ENCODE measurements at places on chromosomes 5 and 9.

DNA sequence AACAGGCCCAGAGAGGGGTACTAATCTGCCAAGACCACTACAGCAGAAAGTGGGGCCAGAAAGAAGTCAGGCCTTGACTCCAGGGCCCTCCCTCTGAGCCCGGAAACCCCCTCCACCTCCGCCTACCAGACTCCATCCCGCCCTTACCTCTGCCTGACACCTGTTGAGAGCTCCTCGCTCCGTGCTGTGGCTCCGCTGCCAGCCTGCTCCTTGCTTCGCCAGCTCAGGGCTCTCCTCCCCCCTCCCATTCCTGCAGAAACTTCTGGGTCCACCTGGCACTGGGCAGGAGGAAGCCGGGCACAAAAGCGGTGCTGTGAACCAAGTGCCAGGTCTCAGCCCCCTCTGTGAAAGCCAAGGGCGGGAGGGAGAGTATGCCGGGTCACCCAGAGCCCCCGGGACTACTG is 6.4 kb upstream of the ST6GALNAC6 start:
- no peak for DNase-seq

- DNase-seq = no peak
These were observed 99.7 kb downstream of the PLCXD3 start for GRCh38 chr5:41410737-41411136.

DNA sequence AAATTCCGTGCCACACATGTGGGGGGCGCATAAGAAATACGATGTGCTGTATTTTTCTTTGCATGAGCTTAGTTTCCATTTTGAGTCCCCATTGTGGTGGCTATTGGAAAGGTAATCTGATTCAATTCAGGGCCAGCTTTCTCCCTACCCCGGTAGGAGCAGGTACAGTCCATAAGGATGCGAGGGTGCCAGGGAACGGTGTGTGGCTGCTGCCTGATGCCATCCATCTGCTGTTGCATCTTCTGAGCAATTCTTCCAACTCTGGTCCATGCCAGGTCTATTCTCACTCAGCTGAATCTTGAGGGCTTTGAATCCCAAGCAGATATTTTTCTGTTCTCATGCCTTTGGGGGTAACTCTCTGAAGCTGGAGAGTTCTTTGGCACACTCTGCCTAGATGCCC is 392.7 kb downstream of the AGTPBP1 start:
- DNase-seq = no peak

DNA sequence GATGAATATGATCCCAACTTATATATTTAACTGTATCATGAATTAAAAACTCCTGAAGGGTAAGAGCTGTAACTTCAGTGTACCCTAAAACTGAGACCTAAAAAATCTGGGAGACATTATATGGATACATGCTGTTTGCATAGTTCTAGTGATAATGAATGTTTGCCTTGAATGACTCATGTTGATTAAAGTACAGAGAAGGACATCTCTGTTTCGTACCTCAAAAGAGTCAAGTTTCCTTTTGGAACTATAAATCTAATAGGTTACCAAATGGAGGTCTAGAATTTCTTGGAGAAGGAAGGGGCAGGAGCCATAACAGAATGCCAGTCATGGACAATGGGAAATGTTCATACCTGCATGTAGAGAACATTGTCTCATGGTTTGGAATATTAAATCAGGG is 168.1 kb downstream of the SNCAIP start:
- no peak for DNase-seq

DNA sequence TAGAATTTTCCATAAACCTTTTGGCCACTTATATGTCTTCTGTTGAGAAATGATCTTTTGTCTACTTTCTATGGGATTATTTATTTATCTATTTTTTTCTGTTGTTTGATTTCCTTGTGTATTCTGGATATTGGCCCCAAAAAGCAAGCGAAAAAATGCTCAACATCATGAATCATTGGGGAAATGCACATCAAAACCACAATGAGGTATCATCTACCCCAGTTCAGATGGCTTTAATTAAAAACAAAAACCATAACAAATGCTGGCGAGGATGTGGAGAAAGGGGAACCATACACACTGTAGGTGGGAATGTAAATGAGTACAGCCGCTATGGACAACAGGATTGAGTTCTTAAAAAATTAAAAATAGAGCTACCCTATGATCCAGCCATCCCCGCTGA is 125.0 kb upstream of the LPCAT1 start:
- DNase-seq = no peak

DNA sequence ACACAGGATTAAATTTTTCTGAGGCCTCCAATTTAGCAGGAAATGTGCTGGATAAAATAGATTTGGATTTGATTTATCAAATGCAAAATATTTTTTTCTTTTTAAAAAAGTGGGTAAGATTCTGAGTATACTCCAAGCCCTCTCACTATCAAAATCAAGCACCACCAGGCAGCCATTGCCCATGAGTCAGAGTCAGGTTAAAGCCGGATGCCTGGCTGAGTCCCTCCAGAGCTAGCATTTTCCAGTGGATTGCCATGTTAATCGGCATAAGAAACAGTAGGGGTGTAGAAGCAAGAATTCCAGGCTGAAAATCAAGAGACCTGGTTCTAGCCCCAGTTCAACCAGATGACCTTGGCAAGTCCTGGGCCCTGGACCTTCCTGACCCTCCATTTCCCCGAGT is 85.3 kb downstream of the FAM114A2 start:
- DNase-seq = no peak

- DNase-seq = no peak
These were observed 717.3 kb upstream of the CHD1 start for GRCh38 chr5:99646011-99646647.

GRCh38 chr5:129096382-129096991 is 1.9 kb downstream of the ISOC1 start:
- no peak for DNase-seq

DNA sequence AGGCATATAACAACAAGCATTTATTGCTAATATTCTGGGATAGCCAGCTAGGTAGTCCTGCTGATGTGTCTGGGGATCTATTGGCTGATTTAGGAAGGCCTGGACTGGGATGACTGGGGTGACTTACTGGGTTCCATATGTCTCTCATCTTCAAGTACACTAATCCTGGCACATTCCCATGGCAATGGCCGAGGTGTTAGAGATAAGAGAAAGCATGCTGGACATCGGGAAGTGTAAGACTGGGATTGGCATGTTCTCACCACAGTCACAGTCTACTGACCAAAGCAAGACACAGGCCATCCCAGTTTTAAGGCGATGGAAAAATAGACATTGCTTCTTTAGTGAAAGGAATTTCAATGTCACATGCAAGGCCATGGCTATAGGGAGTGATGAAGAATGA is 29.7 kb downstream of the F2R start:
- DNase-seq = no peak

GRCh38 chr9:110255463-110256379 is 586 bp downstream of the TXN start:
- no peak for DNase-seq

DNA sequence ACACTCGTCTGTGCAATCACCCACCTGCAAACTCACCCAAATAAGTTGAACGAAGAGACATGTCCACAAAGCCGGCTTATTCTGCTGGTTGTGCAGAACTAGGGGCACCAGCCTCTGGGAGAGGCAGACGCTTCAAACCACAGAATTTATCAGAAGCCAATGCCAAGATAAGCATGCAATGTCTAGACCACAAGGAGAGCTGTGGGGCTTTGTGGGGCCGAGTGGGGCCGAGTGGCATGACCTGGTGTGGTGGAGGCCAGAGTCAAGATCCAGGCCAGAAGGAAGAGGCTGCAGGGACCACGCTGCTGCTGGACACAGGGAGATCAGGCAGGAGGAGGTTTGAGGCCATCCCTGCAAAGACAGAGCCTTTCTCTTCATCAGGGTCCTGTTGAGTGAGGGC is 259.0 kb downstream of the IRX2 start:
- DNase-seq = no peak

DNA sequence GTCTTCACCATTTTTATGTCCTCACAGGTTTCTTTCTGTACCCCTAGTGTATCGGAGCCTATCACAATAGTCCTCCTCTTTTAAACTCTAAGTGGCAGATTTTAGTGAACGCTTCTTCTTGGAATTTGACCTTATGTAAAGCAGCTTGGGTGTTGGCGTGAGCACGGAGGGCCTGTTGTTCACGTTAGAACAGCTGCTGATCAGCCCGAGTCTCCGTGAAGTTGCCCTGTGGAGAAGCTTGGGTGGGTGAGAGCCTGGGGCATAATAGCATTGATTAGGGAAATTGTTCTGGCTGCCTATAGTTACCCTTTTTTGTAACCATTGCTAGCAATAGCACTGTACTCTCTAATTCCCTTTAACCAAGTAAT is 167.0 kb upstream of the OTULINL start:
- DNase-seq = no peak

GRCh38 chr5:107553117-107553555 is 117.6 kb downstream of the EFNA5 start:
- DNase-seq = peak; percentile 58

DNA sequence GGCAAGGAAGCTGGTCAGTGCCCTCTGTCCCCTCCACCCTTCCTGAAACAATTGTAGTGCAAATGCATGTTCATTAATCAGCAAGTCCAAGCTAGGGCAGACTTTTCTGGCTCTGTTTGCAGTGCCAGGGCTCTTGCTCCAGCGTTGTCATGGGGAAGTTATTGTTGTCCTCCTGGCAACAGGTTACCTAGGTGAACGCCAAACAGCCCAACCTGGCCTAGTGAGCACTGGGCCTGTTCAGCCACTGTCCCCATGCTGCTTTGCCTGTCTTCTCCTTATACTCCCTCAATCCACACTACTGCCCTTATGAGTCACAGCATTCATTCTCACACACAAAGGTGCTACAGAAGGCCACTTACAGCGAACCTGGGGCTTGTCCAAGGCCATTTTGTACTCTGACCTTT is 34.5 kb upstream of the GLIS3 start:
- no peak for DNase-seq

DNA sequence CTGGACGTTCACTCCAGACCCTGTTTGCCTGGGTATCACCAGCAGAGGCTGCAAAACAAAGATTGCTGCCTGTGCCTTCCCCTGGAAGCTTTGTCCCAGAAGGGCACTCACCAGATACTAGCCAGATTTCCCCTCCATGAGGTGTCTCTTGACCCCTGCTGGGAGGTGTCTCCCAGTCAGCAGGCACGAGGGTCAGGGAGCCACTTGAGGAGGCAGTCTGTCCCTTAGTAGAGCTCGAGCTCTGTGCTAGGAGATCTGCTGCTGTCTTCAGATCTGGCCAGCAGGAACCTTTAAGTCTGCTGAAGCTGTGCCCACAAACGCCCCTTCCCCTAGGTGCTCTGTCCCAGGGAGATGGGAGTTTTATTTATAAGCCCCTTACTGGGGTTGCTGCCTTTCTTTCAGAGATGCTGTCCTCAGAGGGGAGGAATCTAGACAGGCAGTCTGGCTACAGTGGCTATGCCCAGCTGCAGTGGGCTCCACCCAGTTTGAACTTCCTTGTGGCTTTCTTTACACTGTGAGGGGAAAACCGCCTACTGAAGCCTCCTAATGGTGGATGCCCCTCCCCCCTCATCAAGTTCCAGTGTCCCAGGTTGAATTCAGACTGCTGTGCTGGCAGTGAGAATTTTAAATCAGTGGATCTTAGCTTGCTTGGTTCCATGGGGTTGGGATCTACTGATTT is 253.9 kb downstream of the SPATA31D1 start:
- no peak for DNase-seq

DNA sequence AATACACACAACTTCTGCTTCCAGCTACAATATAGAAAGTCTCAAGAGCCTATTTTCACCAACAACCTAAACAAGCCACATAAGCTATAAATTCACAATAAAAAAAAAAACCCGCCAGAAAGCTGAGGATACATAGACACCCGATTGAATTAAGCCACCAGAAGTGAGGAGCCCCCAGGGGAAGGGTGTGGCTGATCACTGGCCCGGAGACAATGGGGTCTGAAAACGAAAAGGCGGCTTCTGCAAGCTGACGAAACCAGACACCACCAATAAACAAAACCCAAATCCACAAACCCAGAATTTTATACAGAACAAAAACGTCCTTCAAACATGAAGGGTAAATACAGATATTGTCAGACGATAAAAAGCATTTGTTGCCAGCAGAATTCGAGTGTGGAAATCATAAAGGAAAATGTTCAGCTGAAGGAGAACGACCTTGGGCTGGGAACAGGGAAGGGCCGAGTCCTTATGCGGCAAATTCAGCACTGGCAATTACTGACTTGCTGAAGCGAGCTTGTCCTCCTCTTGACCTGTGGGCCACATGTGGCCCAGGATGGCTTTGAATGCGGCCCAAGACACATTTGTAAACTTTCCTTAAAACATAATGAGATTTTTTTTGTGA is 39.6 kb upstream of the CEP72 start:
- no peak for DNase-seq

All from GOT3 (cell line).